ENCODE measurements at places on chromosomes 3 and 15.
A peak's percentile ranks its signal among the peaks of the same experiment; 100 is the strongest.

- DNase-seq: no peak
These were observed 5.4 kb downstream of the MEX3B start for GRCh38 chr15:82040390-82040789.

- DNase-seq: no peak
These were observed 59.2 kb upstream of the HERC1 start for GRCh38 chr15:63892794-63893441.

- no peak for DNase-seq
These were observed 153.5 kb upstream of the PPP2R3A start for GRCh38 chr3:135812057-135812456.

DNA sequence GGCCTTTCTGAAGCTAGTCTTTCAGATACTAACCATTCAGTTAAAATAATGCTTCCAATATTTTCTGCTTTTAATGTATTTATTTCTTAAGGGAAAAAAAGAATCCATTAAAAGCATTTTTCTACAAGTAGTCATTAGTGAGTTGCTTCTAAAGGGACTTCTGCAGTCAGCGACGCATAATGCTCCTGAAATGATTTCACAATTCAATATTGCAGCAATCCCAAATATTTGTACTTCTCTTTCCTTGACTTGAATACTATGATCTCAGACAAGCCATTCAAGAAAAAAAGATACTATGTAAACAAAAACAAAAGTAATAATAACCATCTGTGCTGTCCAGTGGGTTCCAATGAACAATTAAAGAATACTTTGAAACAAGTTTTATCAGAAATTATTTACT is 681.0 kb downstream of the DIPK2A start:
- DNase-seq: no peak

- DNase-seq: no peak
These were observed 31.9 kb downstream of the CEP63 start for GRCh38 chr3:134517791-134518190.

- DNase-seq: no peak
These were observed 15.6 kb upstream of the TLE3 start for GRCh38 chr15:70113304-70113700.

- no peak for DNase-seq
These were observed 52.9 kb upstream of the EPHB1 start for GRCh38 chr3:134742202-134742601.

GRCh38 chr3:141373232-141373631 is 4.9 kb downstream of the ZBTB38 start:
- no peak for DNase-seq

DNA sequence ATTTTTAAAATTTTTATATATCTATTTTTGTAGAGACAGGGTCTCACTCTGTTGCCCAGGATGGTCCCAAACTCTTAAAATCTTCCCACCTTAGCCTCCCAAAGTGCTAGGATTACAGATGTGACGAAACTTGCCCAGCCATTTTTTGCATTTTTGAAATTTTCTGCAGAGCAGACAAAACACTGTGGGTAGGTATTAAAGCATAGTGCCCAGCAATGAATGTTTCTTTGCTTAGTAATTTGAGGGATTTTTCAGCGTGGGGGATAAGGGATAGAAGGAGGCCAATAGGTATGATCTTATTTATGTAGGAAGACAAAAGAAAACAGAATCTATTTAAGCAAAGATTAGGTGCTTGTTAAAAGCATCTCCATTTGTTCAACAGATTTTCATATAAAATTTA is 446.8 kb upstream of the DPH6 start:
- DNase-seq: no peak

- no peak for DNase-seq
These were observed 10.1 kb downstream of the ALPK3 start for GRCh38 chr15:84827246-84827645.

DNA sequence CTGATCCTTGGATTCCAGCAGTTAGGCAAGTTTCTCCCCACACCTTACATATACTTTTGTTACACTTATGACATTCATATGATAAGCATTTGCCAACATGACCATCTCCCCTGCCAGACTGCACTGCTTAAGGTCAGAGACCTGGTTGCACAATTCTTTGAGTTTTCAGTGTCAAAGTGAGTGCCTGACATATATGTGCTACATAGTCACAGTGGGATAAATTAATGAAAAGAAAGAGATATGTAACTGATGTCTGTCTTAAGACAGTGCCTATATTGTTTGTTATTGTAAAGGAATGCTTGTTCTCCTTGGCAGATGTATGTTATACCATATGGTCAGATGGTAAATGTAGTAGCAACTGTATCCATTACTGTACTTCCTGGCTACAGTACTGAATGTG is 3.5 kb upstream of the DCUN1D1 start:
- DNase-seq: no peak

DNA sequence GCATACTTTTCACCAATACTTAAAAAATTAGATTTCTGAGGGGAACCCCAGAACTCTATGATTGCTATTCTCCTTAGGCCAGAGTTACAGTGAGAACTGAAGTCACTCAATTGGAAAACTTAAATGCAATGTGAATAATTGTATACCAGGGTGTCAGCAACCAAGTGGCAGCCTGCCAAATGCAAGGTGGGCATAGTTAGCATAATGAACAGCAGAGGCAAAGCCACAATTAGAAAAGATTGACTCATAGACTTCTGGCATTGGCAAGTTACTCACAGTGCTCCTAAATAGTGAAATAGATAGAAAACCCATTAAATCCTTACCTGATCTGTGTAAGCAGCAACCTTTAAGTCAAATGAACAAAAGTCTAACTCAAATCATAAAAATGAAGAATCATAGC is 94.9 kb downstream of the BCHE start:
- peak; percentile 67 for DNase-seq

GRCh38 chr3:125143982-125144652 is 68.4 kb downstream of the SLC12A8 start:
- DNase-seq: no peak

DNA sequence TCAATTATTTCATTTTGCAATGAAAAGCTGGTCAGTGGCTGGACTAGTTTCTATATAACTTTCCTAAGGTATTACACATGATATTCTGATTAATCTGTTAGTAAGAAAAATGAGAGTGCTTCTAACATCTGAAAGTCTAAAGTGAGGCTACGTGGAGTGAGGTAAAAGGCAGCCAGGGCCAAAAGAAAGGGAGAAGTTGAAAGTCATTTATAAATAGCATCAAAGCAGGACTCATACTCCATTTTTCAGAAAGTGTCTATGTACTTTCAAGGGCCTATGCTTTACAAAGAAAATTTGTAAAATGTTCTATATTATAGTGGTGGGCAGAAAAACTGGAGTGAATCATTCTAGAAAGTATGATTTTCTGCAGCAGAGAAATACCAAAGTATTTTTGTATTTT is 80.0 kb downstream of the CSNK1G1 start:
- no peak for DNase-seq

GRCh38 chr3:185153861-185154629 is 1.2 kb upstream of the C3orf70 start:
- no peak for DNase-seq

- no peak for DNase-seq
These were observed 55.6 kb upstream of the ADGRG7 start for GRCh38 chr3:100553618-100554372.

GRCh38 chr3:20185331-20185678 is 701 bp downstream of the SGO1 start:
- DNase-seq: no peak

- no peak for DNase-seq
These were observed 20.3 kb downstream of the MINAR1 start for GRCh38 chr15:79452244-79453051.

GRCh38 chr3:154971771-154972326 is 108.3 kb upstream of the MME start:
- peak; percentile 16 for DNase-seq

DNA sequence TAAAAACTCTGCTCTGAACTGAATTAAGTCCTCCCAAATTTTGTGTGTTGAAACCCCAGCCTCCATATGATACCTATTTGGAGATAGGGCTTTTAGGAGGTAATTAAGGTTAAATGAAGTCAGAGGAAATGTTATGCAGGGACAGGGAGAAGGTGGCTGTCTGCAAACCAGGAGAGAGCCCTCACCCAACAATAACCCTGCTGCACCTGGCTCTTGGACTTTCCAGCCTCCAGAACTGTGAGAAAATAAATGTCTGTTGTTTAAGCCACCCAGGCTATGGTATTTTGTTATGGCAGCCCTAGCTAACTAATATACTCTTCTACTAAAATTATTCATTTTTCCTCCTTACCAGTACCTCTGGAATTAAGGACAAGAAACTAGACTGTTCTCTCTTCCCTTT is 79.5 kb downstream of the MEIS2 start:
- DNase-seq: no peak

DNA sequence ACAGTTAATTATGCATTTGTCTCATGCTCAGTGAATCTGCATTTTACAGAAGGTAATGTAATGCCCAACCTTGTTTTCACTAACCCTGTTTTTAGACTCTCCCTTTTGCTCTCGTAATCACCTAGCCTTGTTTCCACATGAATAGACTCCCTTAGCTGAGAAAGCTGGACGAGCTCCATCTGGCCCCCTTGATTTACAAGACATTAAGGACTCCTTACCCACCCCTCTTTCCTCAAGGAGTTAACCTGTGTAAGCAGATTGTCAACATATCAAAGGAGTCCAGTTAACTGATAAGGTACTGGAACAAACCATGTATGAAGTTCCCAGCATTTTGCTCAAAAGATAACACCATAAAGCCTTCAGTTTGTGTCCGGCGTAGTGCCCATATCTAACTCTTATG is 99.6 kb downstream of the VPS8 start:
- no peak for DNase-seq

DNA sequence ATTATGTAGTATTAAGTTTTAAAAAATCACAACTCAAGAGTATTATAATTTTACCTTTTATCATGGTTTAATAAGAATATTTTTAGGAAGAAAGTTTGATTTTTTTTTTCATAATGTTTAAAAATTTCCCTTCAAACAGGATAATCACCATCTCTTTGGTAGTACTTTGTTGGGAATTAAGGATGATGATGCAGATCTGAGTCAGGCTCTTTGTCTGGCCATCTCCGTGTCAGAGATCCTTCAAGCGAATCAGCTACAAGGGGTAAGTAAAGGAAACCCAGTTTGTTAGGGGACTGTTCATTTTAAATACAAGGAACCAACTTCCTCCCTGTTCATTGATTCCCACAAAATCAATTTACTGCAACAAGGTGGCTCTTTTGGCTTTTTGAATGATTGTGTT is 36.8 kb upstream of the NIT2 start:
- DNase-seq: peak; percentile 21

GRCh38 chr3:107524326-107524840 is 1.6 kb downstream of the BBX start:
- no peak for DNase-seq

- no peak for DNase-seq
These were observed 207.1 kb downstream of the GBE1 start for GRCh38 chr3:81554388-81554787.

DNA sequence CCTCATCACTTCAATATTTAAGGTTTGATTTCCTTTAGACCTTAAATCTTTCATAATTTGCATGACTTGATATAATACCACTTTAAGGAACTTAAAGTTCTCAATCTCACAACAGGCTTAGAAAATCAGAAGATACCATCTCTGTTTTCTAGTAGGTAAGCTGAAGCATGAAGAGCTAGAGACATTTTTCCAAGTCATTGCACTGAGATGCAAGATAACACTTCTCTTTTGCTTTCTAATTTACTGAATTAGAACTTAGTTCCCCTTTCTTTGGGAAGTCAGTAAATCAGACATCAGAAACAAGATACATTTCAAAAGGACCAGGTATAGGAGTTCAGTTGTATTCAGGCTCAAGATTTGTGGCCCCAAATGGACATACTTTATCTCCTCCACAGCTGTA is 79.7 kb downstream of the DZIP3 start:
- DNase-seq: no peak

- DNase-seq: no peak
These were observed 40.5 kb downstream of the IMPG2 start for GRCh38 chr3:101279765-101280385.

DNA sequence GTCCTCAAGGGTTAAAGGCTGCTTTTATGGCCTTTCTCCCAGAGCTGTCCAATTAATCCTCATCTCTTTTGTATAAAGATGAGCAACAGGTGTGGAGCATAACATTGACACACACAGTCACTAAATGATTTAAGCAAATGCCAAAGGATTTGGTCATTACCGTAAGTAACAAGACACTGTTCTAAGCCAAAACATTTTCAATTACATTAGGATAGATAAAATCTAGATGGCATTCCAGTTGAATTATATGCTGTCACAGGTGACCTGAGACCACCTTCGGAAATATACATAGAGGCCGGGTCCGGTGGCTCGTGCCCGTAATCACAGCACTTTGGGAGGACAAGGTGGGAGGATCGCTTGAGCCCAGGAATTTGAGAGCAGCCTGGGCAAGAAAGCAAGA is 105.3 kb upstream of the UBE3A start:
- no peak for DNase-seq

DNA sequence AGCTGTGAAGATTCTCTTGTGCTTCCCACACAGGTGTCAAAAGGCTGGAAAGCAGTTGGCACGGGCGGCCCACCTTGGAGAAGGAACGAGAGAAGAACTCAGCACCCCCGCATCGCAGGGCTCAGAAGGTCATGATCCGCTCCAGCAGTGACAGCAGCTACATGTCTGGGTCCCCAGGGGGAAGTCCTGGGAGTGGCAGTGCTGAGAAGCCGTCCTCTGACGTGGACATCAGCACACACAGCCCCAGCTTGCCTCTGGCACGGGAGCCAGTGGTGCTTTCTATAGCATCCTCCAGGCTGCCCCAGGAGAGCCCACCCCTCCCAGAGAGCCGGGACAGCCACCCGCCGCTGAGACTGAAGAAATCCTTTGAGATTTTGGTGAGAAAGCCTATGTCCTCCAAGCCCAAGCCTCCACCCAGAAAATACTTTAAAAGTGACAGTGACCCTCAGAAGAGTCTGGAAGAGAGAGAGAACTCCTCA is 31.4 kb downstream of the STARD5 start:
- DNase-seq: no peak

DNA sequence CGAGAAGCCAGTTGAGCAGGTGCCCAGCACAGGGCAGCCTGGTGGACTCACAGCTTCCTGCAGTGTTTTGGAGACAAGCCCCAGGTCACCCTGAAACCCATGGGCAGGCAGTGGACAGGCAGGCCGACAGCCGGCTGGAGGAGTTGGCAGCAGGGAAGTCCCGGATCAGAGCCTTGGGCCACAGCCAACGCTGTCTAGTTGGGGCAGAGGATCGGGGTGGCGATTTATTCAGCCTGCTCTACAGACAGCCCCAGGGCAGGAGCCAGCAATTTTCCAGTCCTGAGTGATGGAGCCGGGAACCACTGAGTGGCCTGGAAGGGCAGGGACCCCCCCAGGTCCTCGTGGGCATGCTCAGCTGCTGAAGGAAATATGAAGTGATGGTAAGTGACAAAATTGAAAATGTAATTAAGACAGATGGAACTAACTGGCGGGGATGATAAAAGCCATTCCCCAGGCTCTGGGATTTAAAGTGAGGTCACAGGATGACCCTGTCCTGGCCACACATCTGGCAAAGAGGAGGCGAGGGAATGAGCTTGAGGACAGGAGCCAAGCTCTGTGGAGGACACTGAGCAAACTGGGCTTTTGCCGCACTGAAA is 34.4 kb upstream of the TBC1D21 start:
- no peak for DNase-seq

GRCh38 chr15:98776607-98777281 is 128.4 kb downstream of the IGF1R start:
- DNase-seq: peak; percentile 83

All from kidney epithelial cell (primary cell).